ENCODE measurements at places on chromosomes 16 and 17.

GRCh38 chr17:29514792-29515191 is 52.0 kb downstream of the ABHD15 start:
- DNase-seq: no peak

DNA sequence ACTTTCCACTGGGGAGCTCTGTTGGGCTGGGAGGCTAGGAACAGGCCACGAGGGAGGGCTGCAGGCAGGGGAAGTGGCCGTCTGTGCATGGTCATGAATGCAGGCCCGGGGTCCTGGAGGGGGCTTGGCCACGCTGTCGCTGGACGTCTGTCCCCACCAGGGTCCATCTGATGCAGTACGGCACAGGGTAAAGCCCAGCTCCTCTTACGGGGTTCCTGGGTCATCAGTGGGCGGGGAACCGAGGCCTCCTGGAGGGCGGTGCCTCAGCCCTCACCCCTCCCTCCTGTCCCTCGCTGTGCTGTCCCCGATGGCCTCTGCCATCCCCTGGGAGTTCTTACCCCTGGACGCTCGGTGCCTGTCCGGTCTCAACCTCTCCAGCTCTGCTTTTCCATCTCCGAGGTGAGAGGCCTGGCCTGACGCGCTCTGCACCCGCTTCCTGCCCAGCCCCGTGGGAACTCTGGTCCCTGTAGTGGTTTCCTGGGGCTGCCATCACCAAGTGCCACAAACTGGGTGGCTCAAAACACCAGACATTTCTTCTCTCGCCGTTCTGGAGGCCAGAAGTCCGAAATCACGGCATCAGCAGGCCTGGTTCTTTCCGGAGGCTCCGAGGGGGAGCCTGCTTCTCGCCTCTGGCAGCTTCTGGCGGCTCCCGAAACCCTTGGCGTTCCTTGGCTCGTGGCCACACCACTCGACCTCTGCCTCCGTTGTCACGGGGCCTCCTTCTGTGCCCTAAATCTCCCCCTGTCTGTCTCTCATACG is 182.8 kb downstream of the SEC14L1 start:
- DNase-seq: no peak

- DNase-seq: no peak
Observed at GRCh38 chr17:56260376-56261002, 107.2 kb downstream of the ANKFN1 start.

DNA sequence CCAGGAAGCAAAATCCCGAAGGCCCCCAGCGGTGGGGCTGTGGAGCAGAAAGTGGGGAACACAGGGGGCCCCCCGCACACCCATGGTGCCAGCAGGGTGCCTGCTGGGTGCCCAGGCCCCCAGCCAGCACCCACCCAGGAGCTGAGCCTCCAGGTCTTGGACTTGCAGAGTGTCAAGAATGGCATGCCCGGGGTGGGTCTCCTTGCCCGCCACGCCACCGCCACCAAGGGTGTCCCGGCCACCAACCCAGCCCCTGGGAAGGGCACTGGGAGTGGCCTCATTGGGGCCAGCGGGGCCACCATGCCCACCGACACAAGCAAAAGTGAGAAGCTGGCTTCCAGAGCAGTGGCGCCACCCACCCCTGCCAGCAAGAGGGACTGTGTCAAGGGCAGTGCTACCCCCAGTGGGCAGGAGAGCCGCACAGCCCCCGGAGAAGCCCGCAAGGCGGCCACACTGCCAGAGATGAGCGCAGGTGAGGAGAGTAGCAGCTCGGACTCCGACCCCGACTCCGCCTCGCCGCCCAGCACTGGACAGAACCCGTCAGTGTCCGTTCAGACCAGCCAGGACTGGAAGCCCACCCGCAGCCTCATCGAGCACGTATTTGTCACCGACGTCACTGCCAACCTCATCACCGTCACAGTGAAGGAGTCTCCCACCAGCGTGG is 6.5 kb downstream of the CBX2 start:
- DNase-seq: no peak

- DNase-seq: no peak
Observed at GRCh38 chr17:32297860-32298259, 32.2 kb downstream of the RHBDL3 start.

DNA sequence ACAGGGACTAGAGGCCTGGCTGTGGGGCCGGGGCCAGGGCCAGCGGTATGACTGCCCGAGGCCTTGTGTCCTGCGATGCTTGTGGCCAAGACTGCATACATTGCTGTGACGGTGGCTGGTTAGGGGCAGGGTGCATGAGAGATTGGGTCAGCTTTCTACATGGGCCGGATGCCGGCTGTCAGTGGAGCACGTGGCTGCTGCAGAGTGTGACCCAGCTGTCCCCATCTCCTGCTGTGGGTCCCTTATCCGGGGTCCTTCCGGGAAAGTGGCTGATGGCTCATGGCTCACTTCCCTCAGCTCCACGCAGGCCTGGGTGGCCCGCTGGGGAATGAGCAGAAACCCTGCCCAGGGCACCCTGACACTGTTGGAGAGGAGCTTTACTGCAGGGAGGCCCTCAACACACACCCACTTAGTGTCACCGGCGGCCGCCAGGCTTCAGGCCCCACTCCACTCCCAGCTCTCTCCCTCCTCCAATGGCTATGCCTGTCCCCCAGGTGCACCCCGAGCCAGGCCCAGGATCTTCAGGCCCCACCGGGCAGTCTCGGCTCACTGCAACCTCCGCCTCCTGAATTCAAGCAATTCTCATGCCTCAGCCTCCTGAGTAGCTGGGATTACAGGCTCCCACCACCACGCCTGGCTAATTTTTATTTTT is 808 bp upstream of the RGS11 start:
- DNase-seq: no peak

DNA sequence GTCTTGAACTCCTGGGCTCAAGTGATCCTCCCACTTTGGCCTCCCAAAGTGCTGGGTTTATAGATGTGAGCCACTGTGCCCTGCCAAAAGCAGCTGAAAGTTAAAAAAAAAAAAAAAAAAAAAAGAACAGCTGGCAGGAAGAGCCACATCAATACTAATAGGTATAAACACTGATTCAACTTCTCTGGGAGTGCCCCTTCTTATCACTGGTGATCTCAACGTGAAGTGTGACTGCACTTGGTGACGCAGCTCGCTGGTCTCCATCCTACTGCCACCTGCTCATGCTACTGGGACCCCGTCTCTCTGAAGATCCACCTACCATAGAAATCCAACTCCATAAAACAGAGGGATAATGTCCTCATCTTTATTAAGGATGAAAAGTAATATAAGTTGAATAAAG is 40.8 kb downstream of the RNF157 start:
- DNase-seq: no peak

GRCh38 chr17:60744355-60744966 is 66.8 kb downstream of the BCAS3 start:
- DNase-seq: no peak

DNA sequence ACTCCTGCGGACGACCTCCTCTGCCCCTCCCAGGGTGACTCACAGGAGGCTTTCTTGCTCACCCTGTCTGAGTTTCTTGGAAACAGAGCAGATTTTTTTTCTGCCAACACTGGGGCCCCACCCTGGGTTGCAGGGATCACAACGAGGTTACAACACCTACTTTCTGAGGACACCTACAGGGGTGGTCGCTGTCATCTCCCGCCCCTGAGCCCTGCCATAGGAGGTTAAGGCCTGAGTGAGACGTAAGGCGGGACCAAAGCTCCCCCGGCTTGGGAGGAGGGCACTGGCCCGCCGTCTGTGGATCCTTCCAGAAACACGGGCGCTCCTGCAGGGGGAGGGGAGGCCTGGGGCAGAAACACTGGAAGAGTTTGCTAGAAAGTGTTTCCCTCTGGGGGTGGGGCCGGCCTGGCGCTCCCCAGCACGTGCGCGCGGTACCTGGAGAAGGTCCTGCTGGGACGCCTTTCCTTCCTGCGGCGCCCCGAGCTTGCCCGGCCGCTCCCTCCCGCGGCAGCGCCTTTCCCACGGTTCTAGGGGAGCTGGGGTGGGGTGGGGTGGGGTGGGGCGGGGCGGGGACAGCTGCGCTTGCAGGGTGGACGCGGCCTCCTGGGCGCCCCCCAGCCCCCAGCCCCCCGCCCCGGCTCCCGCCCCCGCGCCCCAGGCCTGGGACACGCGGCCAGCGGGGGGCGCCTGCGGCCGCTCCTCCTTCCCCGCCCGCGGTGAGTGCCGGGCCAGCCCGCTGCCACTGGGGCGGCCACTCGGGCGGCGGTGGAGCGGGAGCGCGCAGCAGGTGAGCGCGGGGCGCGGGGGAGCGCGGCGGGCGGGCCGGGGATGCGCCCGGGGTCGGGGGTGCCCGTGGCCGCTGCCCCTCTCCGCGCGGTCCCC is 20.7 kb upstream of the ADCY7 start:
- no peak for DNase-seq

- no peak for DNase-seq
Observed at GRCh38 chr16:15037745-15038144, 18.1 kb downstream of the NTAN1 start.

DNA sequence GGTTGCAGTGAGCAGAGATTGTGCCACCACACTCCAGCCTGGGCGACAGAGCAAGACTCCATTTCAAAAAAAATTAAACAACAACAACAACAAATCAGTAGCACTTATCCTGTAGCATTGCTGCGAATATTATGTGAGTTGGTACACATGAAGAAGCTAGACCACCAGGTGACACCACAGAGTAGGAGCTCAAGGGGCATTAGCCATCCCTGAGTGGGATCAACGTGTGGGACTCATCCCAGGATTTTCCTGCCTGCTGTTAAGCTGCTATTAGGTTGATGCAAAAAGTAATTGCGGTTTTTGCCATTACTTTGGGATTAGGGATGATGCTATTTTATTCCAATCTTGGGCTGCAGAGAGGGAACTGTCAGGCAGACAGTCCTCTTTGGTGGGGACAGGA is 47.2 kb downstream of the OTOA start:
- DNase-seq: no peak

GRCh38 chr16:9027070-9027799 is 63.5 kb upstream of the USP7 start:
- DNase-seq: no peak

- DNase-seq: no peak
Observed at GRCh38 chr17:82815354-82815753, 24.5 kb downstream of the ZNF750 start.

- no peak for DNase-seq
Observed at GRCh38 chr16:58421059-58421458, 28.8 kb downstream of the GINS3 start.
